Islet precursor cell (in vitro differentiated cells): ENCODE measurements at places on chromosomes 11 and 22.

GRCh38 chr11:119668676-119669075, 60.3 kb downstream of the NECTIN1 start:
- DNase-seq: no peak

DNA sequence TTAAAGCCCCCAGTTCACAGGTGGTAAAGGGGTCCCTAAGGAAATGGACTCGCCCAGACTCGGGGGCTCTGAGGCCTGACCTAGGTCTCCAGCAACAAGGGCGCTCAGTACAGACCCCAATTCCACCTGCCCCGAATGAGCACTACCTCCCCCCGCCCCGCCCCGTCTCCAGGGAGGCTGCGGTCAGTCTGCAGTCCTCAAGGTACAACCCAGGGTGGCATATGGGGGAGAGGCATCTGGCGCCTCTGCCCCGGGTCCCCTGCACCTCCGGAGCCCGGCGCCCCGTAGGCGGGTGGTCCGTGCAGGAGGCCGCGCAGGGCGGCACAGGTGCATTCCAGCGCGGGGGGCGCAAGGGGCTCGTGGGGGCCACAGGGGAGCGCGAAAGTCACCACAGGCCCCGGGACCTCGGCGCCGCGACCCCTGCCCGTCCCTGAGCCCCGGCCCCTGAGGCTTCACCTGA, 361 bp downstream of the CTSD start:
- no peak for DNase-seq

DNA sequence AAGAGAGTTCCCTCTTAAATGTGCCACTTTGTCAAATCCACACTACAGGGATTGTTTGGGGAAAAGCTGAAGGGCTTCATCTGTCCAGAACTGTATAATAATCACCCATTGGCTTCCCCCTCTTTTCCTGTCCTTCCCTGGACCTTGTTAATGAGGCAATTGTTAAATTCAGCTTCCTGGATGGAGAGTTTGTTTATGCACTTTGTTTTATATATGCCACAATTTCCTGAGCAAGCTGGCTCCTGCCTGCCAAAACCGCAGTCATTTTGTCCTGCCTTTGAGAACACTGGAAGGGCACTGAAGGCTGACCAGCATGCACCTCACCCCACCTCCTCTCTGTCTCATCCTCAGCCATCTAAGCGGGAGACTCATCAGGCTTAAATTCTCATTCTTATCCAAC, 86.2 kb downstream of the MSANTD4 start:
- DNase-seq: no peak

- peak; percentile 78 for DNase-seq
Observed at GRCh38 chr11:67371189-67371910, 2.0 kb downstream of the CLCF1 start.

GRCh38 chr11:2886191-2886894, 768 bp upstream of the CDKN1C start:
- DNase-seq: peak; percentile 85

DNA sequence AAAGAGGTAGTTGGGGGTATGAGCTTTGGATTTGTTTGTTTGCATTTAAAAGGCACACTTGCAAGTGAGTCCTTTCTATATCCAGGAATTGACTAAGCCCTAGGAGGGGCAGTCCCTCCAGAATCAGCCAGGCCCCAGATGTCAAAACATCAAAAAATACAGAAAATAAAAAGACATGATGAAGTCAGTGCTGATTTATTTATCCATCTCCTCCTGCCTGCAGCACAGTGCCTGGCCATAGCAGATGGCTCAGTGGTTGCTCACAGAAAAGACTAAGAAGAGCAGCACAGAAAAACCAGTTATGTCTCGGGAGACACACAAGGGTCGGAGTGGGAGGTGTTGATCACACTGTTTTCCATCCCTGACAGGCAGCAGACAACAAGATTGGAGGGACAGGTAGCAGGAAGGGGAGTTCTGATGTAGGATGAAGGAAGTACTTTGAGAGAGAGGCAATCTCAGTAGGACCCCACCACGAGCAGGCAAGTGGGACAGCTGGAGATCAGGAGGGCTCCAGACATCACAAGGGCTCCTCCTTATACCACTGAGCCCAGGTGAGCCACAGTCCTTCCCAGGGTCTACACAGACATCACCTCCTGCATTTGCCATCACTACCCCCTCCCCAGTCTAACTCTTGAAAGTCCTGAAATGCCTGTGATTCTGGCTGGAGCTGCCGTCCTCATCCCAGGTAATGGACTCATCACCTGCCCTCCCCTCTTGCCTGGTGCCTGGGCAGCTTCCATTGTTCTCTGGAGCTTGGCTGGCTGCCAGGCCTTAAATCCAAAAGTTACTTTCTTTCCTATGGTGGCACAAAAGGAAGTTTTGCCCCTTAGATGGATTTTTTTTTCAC, 32.3 kb downstream of the TMPRSS5 start:
- peak; percentile 45 for DNase-seq

GRCh38 chr11:557328-558132, 3.0 kb downstream of the LMNTD2 start:
- no peak for DNase-seq

- peak; percentile 68 for DNase-seq
Observed at GRCh38 chr11:32894149-32894827, 1.7 kb downstream of the QSER1 start.

DNA sequence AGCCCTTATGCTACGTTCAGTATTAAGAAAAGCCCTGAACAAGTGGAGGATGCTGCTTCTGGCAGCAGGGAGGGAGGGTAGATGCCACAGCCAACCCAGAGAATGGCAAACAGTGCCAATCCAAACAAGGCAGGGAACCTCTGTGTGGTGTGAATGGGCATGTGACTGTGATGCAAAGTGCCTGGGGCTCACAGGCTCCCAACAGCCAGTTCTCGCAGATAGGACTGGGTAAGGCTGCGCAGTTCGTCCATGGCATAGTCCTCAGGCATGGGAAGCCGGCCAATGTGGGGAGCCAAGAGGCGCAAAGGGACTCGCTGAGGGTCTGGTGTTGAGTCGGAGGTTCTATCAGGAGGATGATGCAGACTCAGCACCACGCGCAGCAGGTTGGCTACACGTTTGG, 4.8 kb upstream of the CHRNA10 start:
- DNase-seq: no peak

DNA sequence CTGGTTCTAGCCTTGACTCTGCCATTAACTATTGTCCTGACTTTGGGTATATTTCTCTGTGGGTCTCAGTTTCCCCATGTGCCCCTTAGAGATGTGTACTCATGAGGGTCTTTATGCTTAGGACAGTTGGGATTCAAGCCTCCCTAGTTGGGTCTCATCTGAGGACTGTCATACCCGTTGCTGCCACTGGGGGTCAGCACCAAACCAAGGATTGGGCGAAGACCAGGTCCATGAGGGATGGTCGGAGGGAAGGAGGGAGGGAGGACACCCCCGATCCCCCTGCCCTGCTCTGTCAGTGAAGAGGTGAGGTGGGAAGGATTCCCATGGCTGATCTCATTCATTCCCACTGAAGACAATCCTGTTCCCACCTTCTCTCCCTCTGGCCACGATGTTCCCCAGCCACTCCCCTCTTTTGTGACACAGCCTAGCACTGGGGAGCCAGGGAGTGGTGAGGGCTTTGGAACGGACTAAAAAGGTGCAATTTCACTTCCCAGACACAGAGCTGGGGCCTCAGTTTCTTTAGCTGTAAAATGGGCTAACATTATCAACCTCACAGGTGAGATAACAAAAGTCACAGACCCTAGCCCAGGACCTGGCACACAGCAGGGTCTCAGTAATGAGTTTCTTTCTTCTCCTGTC, 12.4 kb upstream of the KLHL35 start:
- peak; percentile 82 for DNase-seq

DNA sequence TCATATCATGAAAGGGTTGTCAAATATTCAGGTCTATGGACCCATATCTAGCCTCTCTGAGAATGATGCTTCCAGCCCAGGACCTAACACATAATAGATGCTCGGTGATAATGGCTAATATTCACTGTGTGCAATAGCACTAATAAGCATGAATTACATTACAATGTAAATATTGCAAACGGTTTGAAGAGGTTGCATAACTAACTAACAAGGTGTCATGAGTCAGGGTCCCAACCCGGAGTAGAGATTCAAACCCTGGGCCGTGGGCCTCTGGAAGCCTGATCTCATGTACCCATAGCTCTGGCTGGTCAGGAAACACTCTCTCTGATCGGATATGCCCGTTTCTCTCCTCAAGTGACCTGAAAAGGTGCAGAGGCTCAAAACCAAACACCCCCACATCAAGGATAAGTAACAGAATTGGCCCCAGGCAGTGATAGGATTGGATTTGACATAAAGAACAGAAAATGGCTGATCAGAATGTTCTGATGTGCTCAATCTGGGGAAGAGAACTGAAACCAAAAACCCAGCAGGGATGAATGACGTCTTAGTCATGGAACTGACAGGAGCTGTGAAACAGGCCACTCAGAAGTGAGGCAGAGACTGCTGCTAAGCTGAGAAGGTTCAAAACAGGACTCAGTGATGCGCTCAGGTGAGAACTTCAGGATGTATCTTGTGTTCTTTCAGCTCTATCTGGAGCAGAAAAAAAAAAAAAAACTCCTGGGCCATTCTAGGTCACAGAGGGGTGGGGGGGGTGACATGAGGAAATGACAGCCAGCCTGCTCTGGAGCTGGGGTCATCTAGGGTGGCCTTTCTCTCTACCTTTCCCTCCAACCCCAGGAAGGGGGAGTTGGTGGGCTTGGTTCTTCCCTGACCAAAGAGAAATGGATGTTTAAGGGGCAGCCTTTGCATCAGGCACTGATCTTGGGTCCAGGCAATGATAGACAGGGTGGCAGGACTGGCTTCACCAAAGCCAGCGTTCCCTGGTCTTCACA, 6.6 kb upstream of the KCTD17 start:
- DNase-seq: no peak

DNA sequence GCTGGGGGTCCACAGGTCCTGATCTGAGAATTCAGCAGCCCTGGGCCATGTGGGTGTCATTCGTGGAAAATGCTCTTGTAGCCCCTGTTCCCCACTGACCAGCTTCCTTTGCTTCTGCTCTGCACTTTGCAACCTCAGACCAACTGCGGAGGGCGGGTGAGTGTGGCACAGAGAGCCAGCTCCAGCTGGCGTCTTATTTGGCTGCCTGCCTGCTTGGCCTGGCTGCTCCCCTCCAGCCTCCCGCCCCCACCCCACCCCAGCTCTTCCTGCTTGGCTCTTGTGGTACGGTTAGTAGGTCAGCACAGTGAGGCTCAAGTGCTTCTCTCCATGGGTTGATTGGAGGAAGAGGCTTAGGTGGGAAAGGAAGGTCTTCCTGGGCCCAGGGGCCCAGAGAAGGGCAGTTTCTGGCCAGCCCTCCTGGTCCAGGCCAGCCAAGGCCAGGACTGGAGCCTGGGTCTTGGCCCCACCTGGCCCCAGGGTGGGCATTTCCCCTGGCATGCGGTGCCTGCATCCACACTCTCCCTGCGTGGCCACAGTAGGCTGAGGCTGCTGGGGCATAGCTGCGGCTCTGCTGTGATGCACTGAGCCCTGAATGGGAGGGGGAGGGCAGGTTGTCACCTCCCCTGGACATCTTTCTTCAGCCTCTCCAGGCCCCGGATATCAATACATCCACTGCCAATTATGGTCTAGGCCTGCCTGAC, 26.5 kb downstream of the MYO7A start:
- no peak for DNase-seq

- no peak for DNase-seq
Observed at GRCh38 chr11:134385774-134386565, 26.1 kb downstream of the B3GAT1 start.

DNA sequence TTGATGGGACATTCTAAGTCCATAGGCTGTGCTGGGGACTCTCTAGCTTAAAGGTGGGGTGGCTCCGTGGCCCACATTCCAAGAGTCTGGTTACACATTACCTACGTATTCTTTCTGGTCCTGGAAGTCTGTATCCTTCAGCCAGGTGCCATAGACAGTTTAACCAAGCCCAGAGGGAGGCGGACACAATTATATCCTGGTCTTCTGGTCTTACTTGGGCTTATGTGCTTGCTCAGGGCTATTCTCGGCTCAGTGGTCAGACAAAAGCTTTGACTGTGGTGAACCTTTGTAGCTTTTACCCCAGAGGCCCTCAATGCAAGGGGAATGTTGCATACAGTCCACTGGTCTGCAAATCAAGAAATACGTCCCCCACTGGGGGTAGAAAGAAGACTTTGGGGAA, 3.4 kb upstream of the INCENP start:
- no peak for DNase-seq

GRCh38 chr22:39363751-39364515, 14.1 kb downstream of the SYNGR1 start:
- peak; percentile 55 for DNase-seq

GRCh38 chr11:18056561-18057181, 10.6 kb upstream of the TPH1 start:
- no peak for DNase-seq

GRCh38 chr11:130340671-130341319, 26.1 kb upstream of the ZBTB44 start:
- DNase-seq: no peak

DNA sequence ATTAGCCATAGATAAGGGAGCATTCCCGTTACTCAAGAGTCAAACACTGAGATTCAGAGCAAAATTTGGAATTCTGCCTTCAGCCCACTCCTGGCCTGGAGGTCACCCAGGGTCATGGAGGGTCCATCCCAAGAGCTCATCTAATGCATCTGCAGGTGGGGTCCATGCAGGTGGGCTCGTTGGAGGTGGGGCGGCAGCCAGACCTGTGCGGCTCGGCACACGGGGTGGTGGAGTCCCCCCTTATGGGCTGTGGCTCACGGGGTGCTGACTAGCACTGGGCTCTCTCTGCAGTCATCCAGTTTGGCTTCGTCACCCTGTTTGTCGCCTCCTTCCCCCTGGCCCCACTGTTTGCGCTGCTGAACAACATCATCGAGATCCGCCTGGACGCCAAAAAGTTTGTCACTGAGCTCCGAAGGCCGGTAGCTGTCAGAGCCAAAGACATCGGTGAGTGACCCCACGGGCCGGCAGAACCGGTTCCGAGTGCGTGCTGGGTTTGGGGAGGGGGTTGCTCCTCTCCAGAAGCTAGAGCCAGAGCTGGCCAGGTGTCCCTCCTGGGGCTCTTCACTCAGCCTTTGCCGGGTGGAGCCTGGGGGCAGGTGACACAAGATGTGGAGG, 32.4 kb upstream of the FADD start:
- no peak for DNase-seq

DNA sequence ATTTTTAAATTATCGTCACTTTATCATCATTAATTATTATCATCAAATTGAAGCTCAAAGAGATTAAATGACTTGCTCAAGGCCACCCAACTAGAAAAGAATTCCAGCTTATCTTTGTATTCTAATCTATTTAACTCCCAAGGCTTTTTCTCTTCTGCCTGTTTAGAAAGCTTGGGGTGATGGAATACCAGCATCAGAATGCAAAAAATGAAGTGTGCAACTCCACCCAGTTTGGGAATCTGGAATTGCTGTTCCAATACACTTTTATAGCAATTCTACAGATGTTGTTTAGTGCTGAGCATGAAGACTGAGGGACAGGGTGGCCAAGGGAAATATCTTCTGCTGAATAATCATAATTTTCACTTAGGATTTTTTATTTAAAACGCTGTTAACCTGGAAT, 97.2 kb upstream of the FIBIN start:
- no peak for DNase-seq

GRCh38 chr22:16699326-16699725, 106.7 kb upstream of the CCT8L2 start:
- no peak for DNase-seq

DNA sequence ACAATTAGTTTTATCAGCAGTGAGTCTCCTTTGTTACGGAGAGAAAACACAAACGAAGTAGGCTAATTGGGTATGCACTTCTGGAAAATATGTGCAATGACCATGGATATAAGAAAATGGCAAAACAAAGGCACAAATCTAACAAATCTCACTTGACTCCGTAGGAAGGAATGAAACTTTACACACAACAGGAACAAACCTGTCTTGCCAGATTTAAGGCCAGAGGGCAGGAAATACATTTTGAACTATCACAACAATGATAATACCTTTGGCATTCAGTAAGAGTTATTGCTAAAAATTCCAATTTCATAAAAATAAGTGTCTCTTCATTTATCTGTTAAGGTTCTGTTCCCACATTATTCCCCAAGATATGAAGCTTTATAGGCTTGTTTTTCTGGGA, 36.6 kb downstream of the SLC25A17 start:
- DNase-seq: no peak
